ENCODE measurements at places on chromosomes 2 and 18.

DNA sequence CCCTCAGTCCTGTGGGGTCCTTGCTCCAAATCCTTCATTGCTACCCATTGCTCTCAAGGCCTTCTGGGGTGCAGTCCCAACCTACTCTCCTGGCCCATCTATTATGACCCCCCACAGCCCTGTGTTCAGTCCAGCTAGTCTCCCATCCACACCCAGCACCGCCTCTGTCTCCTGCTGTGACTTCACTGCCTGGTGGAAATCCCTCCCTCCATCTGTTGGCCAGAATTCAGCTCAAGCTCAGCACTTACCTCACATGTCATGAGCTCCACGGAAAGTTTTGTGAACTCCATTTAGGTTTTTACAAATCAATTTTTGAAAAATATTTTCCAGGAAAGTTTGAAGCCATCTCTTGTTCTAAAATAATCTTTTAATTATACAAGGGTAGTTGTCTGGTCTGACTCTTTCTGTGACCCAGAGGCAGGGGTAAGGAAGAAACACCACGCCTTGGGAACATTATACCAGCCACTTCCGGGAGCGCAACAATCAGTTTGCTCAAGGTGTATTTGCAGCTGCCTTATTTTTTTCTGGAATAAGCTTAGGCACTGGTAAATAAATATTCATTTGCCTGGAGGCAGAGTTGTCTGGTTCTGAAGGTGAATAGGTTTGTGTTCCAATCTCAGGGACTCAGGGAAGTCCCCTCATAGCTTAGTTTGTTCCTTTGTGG, 110.8 kb downstream of the VIT start:
- no peak for DNase-seq

DNA sequence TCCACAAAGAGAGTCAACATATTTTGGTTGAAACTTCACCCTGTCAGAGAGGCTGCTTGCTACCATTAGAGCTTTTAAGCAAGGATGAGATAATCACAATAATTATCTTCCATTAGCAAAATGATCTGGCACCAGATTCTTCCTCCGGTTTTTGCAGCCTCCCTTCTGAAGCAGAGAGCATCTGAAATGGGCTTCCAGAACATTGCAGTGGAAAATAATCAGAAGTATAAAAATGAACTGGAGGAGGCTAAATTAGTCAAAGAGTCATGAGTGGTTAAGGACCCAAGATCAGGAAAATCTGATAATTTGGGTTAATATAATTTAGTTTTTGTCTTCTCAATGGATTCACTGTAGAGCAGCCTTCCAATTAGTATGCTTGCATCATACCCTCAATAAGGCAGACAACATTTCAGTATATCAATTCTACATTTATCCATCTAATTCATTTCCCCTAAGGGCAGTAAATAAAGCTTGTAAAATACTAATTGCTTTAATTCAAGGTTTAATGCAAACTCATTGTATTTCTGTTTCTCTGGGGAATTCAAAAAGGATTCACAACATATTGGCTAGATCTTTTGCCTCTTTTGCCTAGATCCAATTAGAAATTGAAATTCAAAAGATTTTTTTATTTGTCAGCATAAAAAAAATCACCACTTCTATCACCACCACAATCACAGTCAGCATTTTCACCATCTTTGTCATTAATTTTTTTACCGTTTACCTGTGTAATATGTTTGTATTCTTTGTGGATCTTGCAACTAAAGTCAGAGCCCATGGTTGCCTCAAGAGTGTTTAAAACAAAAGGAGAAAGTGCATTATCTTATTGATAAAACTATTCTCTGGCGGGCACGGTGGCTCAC, 537.2 kb upstream of the DCC start:
- DNase-seq: no peak

DNA sequence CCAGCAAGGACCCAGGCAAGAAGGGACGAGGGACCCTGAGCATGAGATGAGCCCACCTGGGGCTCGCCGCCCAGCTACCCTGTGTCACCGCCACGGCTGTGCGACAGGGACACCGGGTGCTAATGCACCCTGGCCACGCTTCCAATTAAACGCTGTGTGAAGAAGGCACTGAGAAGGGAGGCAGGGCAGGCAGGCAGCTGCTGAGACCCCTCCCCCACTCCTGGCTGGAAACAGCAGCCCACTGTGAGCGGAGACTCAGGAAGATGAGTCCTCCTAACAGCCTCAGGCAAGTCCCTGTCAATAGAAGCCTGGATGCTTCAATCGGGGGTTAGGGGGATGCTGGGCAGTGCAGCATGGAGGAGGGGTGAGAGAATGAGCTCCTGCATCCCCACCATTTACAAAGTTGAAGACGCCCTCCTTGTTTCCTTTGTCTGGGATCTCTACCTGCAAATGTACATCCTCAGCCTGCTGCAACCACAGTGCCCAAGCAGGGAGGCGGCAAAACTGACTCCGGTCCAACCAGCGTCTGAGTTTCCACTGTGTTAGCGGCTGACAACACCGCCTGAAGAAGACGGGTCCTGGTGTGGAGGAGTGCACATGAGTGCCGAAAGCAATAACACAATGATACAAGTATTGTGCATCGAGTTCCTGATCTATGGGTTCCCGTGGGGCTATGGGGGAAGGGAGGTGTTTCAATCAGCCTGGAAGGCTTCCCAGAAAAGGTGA, 12.8 kb downstream of the TMEM163 start:
- DNase-seq: no peak

DNA sequence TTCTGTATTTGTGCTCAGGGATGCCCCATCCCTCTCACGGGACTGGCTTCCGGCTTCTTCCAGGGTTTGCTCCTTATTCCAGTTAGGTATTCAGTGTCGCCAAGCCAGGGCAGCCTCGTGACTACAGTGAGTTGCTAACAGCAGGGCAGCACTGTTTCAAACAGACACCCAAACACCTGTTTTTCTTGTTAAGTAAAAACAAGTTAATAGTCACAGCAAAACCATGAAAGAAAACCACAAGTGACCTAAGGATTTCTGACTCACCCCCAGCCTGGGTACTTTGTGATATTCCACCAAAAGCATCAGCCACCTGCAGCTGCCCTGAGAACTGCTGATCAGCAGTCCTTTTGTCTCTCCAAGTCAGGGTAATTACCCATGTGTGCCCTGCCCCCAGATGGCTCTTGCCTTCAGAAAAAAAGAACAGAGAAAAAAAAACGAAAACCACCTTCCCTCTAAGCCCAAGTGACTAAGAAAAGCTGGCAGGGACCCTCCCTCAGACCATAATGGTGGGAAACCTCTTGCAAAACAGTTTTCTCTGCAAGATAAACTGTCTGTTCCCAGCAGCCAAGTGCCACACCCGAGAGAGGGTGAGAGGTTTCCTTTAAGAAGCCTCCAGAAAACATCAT, 178.2 kb downstream of the ANAPC1 start:
- no peak for DNase-seq

GRCh38 chr2:118878531-118879149, 31.2 kb upstream of the EN1 start:
- DNase-seq: no peak

- no peak for DNase-seq
Measured at GRCh38 chr2:215553946-215554345, 118.1 kb upstream of the FN1 start.

- no peak for DNase-seq
Measured at GRCh38 chr2:36486521-36487044, 111.4 kb downstream of the FEZ2 start.
